Lung (tissue), 17 donors: ENCODE measurements at places on chromosomes 4 and X. TPM values are rescaled to one million over a fixed set of nuclear protein-coding genes. Genes with fewer than 3 reads are reported as not detected.

C4orf51 gene
- not detected for polyA plus RNA-seq

ZNF718 gene
- 1.4 TPM for polyA plus RNA-seq

CXorf49B gene
- not detected for polyA plus RNA-seq

KIT gene
- 4.9 TPM for polyA plus RNA-seq

DCAF12L2 gene
- polyA plus RNA-seq: not detected

IL9R gene
- polyA plus RNA-seq: 0.28 TPM

HMX1 gene
- not detected for polyA plus RNA-seq

HSFX3 gene
- not detected for polyA plus RNA-seq

HHIP gene
- 116 TPM for polyA plus RNA-seq

ZNF157 gene
- 0.10 TPM for polyA plus RNA-seq

ADRA2C gene
- 1.6 TPM for polyA plus RNA-seq

SEC24D gene
- 41.2 TPM for polyA plus RNA-seq

RASGEF1B gene
- 16.0 TPM for polyA plus RNA-seq
